WTC11 (cell line): ENCODE measurements at places on chromosomes 6 and 20. TPM values are rescaled to one million over a fixed set of nuclear protein-coding genes. Genes with fewer than 3 reads are reported as not detected.

DNA sequence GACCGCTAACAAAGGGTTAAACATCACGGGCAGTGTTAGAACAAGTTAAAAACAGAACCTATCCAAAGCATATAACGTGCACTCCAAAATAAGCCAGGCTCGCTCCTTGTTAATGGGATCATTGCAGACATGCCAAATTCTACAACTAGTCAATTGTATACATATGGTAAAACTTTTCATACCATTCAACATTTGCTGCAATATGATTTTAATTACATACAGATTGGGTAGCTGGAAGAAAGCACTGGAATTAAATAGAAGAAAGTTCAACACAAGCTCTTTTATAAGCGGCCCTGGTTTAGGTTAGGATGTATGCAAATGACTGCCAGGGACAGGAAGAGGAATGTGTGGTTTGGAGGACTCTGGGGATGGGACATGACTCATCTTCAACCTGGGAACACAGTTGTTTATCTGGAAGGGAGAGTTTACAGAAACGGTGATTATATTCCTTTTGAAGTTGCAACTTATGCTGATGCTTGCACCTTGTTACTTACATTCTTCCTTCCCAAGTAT lies 62.5 kb upstream of the TIAM2 start:
- no peak for DNase-seq

DNA sequence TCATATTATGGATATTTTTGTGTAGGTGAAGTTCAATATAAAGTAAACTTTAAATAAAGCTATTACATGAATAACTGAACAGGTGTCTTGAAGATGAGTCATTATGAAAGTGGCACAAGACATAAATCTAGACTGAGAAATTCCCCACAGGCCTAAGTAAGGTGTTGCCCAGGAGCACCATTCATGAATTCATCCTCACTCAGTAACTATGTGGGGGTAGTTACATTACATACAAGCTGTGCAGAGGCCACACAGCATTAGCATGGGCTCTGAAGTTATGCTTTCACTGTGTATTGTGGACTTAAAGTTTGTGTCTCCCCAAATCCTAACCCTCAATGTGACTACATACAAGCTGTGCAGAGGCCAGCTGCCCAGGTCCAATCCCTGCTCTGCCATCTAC lies 65.9 kb downstream of the BCAS1 start:
- DNase-seq = no peak

DNA sequence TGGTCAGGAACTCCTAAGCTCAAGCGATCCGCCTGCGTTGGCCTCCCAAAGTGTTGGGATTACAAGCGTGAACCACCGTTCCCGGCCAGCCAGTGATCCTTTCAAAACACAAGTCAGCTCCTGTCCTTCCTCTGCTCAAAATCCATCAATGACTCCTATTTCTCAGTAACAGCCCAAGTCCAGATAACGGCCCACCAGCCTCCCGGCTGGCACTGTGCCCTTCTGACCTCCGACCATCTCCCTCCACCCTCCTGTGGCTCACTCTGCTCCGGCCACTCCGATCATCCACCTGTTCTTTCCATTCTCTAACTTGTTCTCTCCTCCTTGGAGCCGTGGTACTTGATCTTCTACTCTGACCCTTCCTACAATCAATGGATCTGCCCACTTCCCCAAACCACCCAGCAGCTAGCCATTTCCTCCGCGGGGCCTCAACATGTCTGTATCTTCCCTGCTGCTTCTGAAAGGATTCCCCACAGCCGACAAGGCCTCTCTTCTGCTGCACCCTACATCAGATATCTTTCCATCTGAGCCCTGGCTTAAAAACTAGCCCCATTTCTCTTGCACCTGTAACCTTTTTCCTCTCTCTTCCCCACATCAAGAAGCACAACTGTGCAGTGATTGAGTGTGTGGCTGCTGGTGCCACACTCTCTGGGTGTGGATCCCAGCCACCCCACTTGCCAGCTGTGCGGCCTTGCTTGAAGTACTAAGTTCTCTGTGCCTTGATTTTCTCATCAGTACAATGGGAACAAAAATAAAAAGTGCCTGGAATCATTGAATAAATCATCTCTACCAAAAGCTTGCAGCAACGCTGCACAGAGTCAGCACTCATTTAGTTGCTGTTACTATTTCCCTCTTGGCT lies 6.1 kb upstream of the ZMYND8 start:
- DNase-seq = no peak

The STMN3 gene
- 53.0 to 65.6 TPM (median 53.4 TPM) in 3 replicates for total RNA-seq

The RPS10 gene
- 2,184 to 2,437 TPM (median 2,411 TPM) in 3 replicates for total RNA-seq

GRCh38 chr20:59820204-59821041 lies 113.0 kb downstream of the SYCP2 start:
- DNase-seq = no peak

The PI3 gene
- not detected in 3 replicates for total RNA-seq

GRCh38 chr20:16293590-16293989 lies 279.7 kb downstream of the KIF16B start:
- DNase-seq = no peak

The ARID1B gene
- 53.8 to 60.3 TPM (median 55.9 TPM) in 3 replicates for total RNA-seq
